ENCODE measurements at places on chromosomes 2 and 18.

- no peak for DNase-seq
Measured at GRCh38 chr2:113894156-113894743, 4.4 kb downstream of the ACTR3 start.

DNA sequence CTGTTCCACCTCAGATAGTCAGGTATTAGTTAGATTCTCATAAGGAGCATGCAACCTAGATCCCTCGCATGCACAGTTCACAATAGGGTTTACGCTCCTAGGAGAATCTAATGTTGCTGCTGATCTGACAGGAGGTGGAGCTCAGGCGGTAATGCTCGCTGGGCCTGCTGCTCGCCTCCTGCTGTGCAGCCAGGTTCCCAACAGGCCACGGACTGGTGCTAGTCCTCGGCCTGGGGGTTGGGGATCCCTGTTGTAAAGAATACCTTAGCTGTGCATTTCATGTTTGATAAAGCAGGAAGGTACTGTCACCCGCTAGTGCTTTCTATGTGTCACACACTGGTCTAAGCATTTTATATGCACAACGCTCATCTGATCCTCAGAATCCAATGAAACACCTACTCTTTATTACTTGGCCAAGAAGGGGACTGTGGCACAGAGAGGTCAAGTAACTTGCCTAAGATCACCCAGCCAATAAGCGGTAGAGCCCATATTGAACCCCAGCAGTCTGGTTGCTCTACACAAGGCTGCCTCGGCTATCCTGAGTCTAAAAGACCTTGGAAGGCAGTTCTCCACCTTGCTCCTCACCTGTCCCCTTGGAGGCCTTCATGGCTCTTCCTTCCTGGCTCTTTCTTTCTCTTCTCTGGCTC lies 35.8 kb downstream of the SLC4A3 start:
- DNase-seq, result no peak

DNA sequence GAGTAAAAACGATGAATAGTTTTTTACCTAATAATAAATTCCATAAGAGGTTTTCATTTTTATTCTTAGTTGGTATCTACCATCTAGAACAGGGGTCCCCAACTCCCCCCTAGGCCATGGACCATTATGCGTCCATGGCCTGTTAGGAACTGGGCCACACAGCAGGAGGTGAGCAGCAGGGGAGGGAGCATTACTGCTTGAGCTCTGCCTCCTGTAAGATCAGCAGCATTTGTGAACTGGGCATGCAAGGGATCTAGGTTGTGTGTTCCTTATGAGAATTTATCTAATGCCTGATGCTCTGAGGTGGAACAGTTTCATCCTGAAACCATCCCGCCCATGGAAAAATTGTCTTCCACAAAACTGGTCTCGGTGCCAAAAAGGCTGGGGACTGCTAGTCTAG lies 5.9 kb downstream of the TIA1 start:
- DNase-seq, result no peak

GRCh38 chr2:242060212-242060835 lies 190.8 kb downstream of the RTP5 start:
- DNase-seq, result no peak

GRCh38 chr2:101047075-101047766 lies 45.1 kb downstream of the RPL31 start:
- DNase-seq, result no peak

- peak; percentile 51 for DNase-seq
Measured at GRCh38 chr18:63439334-63439733, 17.1 kb upstream of the VPS4B start.

GRCh38 chr2:238225911-238226697 lies 13.7 kb downstream of the HES6 start:
- no peak for DNase-seq

DNA sequence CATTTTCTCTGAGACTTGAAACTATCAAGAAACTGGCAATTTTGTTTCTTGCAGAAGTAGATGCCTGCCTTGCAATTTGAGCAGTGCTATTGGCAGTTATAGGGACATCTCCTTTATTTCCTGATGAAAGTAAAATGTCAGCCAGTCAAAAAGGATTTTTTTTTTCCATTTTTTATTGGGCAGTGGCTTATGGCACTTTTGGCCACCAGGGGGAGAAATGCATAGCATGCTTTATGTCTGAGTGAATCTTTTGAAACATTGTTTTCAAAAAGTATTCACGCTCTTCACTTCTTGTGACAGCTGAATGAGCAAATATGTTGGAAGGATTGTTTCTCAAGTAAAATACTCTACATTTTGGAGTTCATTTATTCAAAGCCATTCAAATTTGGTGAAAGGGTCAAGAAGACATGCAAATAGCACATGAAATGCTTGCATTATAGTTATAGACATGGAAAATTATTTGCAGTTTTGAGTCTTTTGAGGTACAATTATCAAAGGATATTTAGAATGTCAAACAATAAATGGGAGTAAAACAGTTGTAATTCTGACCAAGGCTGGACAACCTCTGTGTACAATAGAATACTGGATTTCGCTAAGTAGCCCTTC lies 491.0 kb downstream of the CDH2 start:
- no peak for DNase-seq

- no peak for DNase-seq
Measured at GRCh38 chr2:238999291-238999741, 151.4 kb downstream of the TWIST2 start.

- DNase-seq, result no peak
Measured at GRCh38 chr2:27308359-27308881, at the start of gene UCN. TSS of gene UCN (minus strand) at chr2:27308445. CDS start at chr2:27307895, 550 bp downstream.

- no peak for DNase-seq
Measured at GRCh38 chr18:59718108-59718463, 20.9 kb upstream of the CCBE1 start.

DNA sequence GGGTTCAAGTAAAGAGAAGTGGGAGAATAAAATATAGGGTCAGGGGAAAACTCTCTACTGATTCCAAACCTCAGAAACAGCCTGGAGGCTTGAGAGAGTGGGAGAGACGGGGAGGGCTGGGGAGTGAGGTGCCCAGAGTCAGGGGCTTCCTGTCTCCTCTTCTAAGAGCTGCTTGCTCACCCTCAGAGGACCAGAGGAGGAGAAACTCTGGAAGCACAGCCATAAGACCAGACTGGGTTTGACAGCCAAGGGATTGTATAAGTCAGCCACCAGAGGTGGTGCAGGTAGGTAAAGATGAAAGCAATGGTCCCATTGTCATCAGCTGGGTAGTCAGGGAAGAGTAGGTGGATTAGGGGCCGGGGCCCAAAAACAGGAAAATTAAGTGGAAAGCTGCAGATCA lies 259.4 kb downstream of the TNS1 start:
- no peak for DNase-seq

- DNase-seq, result no peak
Measured at GRCh38 chr2:204566439-204566838, 21.2 kb downstream of the PARD3B start.

DNA sequence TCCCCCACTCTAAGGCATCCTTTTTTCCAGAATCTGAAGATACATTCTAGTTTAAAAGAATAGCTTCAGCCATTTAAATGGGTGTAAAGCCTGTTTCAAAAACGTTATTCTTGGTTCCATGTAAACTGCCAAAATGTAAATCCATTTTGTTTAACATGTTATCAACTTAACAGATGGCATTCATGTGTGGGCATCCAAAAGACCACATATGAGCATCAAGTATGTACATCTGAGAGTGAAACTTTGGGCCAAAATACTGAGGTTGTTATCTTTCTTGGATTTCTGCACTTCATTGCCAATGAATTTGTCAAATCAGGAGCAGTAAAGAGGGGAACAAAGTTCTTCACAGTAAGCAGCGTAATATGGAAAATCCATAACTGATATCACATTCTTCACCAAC lies 395.4 kb downstream of the ZNF804A start:
- no peak for DNase-seq

DNA sequence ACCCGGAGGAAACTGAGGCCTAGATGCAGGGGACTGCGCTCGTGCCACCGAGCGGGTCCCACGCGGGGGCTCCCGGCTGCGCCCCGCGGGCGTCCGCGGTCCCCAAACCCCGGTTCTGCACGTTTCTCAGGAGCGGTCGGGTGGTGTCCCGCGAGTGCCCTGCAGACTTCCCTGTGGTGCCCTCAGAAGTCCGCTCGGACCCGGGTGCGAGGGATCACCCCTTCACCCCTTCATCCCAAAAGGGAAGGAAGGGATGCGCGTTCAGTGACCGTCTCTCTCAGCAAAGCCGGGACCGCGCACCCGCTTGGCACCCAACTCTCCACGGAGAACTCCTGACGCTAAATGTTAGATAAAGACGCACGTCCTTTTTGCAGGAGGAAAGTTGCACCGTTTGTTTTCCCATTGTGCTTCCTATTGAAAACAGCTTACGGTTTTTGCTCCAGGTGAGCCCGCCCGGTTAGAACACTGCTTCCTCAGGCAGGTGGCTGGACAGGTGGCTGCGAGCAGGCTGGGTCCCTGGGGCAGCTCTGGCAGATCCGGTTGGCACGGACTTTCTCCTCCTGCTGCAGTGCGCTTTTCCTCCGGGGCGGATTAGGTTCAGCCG lies 779 bp downstream of the DGKD start:
- DNase-seq, result no peak

GRCh38 chr18:11828786-11829432 lies 22.3 kb upstream of the CHMP1B start:
- no peak for DNase-seq

- no peak for DNase-seq
Measured at GRCh38 chr2:151156431-151156830, 105.2 kb downstream of the RBM43 start.

DNA sequence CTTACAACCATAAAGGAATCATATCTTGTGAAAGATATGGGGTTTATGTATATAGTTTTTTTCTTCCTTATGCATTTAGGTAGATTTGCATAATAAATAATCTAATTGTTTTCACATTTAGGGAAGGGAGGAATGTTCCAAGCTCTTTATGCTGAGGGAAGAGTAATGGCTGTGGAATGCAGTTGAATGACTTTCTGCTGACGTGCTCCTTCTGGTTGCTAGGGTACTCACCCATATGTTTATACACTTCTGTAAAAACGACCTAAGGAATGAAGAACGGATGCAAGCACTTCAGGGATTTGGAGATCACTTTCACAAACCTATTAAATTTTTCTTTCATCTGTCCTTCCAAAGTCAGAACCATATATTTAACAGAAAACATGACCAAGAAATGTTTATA lies 29.2 kb upstream of the PPP4R1 start:
- DNase-seq, result no peak

DNA sequence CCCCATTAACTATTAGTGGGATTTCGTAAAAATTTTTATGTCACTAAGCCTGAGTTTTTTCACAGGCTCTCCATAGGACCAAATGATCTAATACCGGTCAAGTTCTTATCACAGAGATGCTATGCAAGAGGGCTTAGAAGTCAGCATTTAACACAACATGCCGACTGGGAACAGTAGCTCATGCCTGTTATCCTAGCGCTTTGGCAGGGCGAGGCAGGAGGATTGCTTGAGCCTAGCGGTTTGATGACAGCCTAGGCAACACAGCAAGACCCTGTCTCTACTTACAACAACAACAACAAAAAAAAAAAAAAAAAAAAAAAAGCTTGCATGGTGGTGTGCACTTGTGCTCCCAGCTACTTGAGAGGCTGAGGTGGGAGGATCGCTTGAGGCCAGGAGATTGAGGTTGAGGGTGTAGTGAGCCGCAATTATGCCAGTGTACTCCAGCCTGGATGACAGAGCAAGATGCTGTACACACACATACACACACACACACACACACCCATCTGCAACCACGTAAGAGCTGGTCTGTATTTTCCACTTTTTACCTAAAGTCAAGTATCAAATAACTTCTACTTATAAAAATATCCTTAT lies 67.6 kb upstream of the FAM124B start:
- no peak for DNase-seq

DNA sequence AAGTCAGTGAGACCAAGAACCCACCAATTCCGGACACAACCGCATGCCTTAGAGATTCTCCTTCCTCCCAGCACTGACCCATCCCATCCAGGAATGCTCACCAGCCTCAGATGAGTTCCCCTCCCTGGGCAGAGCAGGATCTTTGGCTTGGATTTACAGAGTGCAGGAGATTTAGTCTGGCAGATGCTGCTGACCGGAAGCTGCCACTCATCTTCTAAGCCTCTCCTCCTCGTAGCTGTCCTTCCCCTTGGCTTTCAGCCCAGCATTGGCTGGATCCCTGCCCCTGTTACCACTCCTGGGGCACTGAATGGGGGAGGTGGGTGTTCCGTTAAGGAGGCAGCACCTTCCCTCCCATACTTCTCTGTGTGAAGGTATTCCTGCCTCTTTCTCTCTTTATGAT lies 53.2 kb downstream of the VWA3B start:
- no peak for DNase-seq

GRCh38 chr2:62785810-62786597 lies 80.5 kb downstream of the EHBP1 start:
- DNase-seq, result no peak

DNA sequence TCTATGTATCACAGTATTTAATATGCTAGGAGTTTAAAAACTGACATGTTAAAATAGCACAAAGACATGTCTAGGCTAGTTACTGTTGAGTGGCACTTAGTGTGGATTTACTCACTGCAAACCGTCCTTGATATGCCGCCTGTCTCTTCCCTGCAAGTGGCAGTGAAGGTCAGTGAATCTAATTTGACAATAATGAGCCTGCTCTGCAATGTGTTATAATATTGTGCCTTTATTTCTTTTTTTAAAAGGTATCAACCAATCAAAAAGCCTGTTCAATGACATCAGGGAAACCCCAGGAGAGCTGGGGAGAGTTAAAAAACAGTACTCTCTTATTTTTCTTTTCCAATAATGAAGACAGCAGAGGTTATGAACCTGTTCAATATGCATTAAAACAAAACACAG lies 384.1 kb downstream of the ERBB4 start:
- DNase-seq, result no peak

DNA sequence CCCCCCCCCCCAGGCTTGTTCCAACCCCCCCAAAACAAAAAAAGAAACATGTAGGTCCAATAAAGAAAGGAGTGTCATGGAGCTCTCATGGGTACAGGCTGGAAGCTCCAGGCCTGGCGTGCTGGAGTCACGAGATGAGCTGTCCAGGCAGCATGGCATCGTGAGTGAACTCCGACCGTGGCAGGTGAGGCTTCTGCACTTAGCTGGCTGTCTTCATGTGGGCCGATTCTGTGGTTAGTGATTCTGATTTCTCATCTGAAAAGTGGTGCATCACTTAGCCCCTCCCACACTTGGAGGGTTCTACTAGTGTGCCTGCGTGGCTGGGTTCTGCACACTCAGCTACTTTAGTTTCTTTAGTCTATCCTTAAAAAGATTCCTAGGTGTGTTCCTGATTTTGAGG lies 126.4 kb upstream of the MGAT5 start:
- DNase-seq, result peak; percentile 22

DNA sequence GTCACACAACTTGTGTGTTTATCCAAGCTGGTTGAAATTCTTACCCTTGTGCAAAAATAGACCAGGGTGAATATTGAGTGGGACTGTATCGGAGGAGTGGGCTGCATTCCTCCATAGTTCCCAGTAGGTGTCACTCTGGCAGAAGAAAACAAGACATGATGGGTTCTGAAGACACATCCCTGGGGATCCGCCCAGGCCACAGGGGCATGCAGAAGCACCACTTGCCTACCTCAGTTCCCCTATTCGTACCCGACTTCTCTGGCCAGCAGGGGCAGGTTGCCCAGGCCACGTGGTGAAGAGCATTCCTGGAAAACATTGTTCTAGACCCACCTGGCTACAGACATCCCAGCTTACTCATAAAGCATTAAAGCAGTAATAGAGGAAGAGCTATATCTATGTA lies 168.2 kb downstream of the FAM210A start:
- DNase-seq, result peak; percentile 6
